ENCODE measurements at places on chromosomes 3 and 15.

DNA sequence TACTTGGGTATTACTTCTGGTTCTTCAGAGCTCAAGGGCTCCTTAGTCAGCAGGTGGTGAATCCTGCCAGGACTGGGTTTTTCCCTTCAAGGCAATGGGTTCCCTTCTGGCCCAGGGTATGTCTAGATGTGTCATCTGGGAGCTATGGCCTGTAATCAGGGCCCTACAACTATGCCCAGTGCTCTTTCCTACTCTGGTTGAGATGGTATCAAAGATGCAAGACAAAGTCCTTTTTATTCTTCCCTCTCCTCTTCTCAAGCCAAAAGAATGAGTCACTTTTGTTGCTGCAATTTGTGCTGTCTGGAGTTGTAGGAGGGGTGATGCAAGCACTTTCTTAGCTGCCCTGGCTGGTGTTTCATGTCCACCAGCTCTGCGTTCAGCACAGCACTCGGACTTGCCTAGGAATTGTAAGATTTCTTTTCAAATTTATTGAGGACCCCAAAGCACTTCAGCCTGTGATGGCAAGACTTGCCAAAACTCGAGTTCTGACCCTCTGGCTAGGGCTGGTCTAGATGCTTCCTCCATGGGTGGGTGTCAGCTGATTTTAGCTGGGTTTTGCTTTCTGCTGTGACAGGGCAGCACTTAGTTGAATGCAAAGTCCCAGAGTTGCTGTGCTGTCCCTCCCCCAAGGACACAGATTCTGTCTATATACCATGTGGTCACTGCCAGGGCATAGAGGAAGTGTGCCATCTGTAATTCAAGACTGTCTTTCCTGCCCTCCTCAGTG lies 129.2 kb upstream of the CBLB start:
- no peak for DNase-seq

DNA sequence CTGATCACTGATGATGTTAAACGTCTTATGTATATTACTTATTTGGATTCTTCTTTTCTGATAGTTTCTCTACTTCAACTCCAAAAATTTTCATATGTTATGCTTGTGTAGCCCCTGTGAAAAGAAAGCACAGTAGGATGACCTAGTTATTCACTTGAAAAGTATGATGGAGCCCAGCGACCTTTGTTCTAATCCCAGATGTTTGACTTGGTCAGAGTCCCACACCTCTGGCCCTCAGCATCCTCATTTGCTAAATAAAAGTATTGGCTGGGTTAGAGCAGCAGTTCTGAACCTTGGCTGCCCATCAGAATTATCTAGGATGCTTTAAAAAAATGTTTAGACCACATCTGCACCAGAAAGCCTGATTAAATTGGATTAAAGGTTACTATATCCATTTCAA lies 173.7 kb downstream of the ATG7 start:
- no peak for DNase-seq

GRCh38 chr15:51403072-51403878 lies 61.8 kb downstream of the GLDN start:
- DNase-seq, result no peak

- no peak for DNase-seq
Observed at GRCh38 chr3:152480282-152480953, 211.7 kb downstream of the MBNL1 start.
